ENCODE measurements at places on chromosomes 3 and 15. TPM values are rescaled to one million over a fixed set of nuclear protein-coding genes. Genes with fewer than 3 reads are reported as not detected.

DNA sequence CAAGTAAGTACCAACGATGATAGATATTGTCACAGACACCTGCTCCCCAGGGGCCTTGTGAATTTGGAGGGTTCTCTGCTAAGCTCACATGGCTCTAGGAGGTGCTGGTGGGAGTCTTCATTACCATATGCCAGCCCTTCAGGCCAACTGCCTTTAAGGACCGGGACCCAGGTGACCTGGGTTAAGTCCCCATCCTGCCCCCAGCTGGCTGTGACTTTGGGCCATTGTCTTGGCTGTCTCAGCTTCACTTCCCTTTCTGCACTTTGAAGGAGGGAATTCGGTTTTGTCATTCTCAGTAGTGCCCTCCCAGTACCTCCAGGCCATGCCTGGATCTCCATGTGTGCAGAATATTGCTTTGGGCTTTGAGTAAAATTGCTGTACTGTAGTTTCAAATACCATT, 72.8 kb upstream of the ACAD9 start:
- no peak overlapping the region for H3K27ac ChIP-seq
- no peak for DNase-seq
- no peaks in the 10 kb centered on the region for H3K4me1 ChIP-seq
- no peak overlapping the region for H3K4me3 ChIP-seq

DNA sequence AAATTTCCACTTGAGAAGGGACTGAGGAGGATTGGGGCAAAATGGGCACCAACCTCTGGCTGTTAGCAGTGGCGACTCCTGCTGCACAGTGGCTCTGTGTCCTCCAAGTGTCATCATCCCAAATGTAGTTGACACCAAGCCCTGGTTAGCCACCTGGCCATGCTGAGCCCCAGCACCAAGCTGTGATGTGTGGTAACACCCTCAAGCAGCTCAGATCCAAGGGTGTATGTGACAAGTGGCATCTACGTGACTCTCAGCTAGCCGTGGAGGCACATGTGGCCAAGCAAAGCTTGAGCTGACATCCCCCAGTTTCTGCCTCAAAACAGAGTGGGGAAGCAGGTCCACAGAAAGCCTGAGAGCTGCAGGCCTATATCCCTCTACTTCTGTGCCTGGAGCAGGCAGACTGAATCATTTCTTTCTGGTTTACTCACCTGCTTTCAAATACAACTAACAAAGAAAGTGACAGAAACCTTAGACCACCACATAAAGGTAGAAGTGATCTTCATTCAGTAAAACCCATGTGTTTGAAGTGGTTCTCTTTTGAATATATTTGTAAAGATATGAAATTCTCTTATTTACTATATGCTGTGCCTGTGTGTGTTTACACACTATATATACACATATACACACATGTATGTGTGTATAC, 40.0 kb downstream of the FOXP1 start:
- H3K27ac ChIP-seq: peak overlapping the region; percentile 69
- H3K36me3 ChIP-seq: no peaks in the 10 kb centered on the region
- no peak overlapping the region for H3K4me3 ChIP-seq
- no peak for DNase-seq
- no peaks in the 10 kb centered on the region for H3K4me1 ChIP-seq

DNA sequence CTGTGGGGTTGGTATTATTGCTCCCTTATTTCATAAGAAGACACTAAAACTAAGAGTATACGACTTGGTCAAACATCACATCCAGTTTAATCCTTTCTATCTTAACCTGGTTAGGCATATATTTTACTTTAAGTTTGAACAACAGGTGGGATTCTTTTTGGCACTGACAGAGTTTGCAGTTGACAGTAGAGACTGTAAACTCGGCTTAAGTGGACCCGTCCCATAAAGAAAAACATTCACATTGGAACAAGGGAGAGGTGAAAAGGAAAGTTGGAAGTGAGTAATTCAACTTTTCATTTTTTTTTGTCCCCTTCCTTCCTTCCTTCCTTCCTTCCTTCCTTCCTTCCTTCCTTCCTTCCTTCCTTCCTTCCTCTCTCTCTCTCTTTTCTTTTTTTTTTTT, 355.4 kb downstream of the LPP start:
- no peaks in the 10 kb centered on the region for H3K36me3 ChIP-seq
- no peak overlapping the region for H3K27ac ChIP-seq
- no peaks in the 10 kb centered on the region for H3K27me3 ChIP-seq
- no peaks in the 10 kb centered on the region for H3K4me1 ChIP-seq
- no peak overlapping the region for H3K4me3 ChIP-seq

GRCh38 chr3:9930804-9931418, 2.7 kb upstream of the CRELD1 start:
- peaks cover 6% of the 10 kb centered on the region for H3K4me1 ChIP-seq
- H3K27ac ChIP-seq: no peak overlapping the region
- no peak for DNase-seq
- H3K4me3 ChIP-seq: no peak overlapping the region

- no peak for DNase-seq
- H3K4me3 ChIP-seq: no peak overlapping the region
- no peak overlapping the region for H3K27ac ChIP-seq
- no peaks in the 10 kb centered on the region for H3K27me3 ChIP-seq
Observed at GRCh38 chr3:150050510-150050909, 79.8 kb upstream of the PFN2 start.

GRCh38 chr3:61387817-61388216, 136.6 kb upstream of the FHIT start:
- no peak for DNase-seq
- H3K36me3 ChIP-seq: no peaks in the 10 kb centered on the region
- H3K4me3 ChIP-seq: no peak overlapping the region

DNA sequence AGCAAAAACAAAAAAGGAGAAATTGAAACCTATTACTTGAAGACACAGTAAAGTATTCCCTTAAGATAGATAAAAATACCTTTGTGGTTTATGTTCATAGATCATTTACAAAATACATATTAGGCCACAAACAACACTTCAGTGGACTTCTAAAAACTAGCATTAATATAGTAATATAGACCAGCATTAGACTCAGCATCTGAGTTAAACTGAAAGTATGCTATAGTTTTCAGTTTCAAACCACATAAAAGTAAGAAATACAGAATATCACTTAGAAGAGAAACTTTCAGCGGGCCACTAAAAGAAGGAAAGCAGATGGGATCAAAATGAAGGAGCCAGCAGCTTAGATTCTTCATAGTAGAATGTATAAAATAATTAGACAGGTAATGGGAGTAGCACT, 86.6 kb downstream of the MSL2 start:
- no peak overlapping the region for H3K4me3 ChIP-seq
- no peak for DNase-seq
- peaks cover 6% of the 10 kb centered on the region for H3K36me3 ChIP-seq
- H3K4me1 ChIP-seq: no peaks in the 10 kb centered on the region
- no peaks in the 10 kb centered on the region for H3K27me3 ChIP-seq

GOLGA8G gene
- not detected for total RNA-seq
